ENCODE measurements at places on chromosomes 3 and 15.

DNA sequence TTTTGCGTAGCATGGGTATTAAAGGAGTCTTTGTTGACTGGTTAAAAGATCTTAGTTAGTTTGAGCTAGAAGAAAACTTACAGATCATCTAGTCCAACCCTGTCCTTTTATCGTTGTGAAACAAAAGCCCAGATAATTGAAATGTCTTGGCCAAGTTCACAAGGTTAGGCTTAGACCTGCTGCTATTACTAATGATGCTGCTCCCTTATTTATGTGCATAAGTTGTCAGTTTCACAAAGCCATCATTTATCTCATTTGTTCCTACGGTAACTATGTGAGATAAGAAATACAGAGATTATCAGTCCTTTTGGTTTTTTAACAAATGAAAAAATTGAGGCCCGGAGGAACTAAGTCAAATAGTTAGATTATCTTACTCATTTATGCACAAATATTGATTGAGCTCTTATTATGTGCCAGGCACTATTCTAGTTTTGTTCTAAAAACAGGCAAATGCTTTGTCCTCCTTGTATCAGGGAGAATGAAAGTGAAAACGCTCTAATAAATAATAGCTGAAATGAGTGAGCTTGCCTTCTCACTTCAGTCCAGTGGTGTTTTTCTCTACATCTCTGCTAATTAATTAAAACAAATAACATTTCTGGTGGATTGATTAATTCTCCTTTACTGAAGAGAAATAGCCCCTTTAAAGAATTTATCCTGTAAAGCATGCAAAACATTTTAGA is 49.1 kb upstream of the TPRG1 start:
- DNase-seq: no peak

GRCh38 chr15:30924353-30924752 is 20.6 kb downstream of the FAN1 start:
- no peak for DNase-seq

GRCh38 chr3:167473863-167474262 is at the start of gene SERPINI2:
TSS of gene SERPINI2 (minus strand) at chr3:167474042. CDS start at chr3:167471834, 2,208 bp downstream.
- no peak for DNase-seq

DNA sequence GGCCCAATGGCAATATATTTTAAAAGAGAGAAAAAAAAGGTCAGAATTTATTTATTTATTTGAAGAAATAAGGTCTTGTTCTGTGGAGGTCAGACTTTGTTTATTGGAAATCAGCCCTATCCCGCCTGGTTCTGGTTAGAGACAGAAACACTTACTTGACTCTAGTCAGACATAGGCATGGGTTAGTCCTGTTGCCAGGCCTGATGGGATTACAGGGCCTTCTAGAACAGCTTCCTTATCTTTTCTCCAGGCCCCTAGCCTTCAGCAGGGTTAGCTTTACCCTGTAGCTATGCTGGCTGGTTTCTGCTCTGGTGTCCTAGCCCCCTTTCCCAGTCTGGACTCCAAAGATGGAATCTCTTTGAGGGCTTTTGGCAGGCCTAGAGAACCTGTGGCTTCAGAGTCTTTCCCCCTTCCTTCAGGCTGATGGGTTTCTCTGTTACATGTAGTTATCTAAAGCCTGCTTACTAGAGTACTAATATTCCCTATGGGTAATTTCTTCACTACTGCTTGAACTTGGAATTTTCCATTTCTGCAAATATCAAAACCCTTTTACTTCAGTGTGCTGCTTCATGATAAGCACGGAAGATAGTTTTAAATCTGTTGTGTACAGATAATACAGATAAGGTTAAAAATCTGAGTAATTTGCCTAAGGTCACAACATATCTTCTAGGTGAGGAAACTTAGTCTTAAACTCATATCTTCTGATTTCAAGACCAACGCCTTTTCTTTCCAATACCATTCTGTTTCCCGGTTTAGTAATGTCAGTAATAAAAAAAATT is 10.6 kb downstream of the IREB2 start:
- DNase-seq: no peak

GRCh38 chr15:89740137-89740536 is 10.9 kb downstream of the MESP1 start:
- peak; percentile 56 for DNase-seq

GRCh38 chr3:195757438-195757770 is 36.6 kb downstream of the MUC20 start:
- DNase-seq: no peak

- DNase-seq: no peak
Observed at GRCh38 chr15:21260966-21261395, 179.3 kb downstream of the POTEB3 start.

DNA sequence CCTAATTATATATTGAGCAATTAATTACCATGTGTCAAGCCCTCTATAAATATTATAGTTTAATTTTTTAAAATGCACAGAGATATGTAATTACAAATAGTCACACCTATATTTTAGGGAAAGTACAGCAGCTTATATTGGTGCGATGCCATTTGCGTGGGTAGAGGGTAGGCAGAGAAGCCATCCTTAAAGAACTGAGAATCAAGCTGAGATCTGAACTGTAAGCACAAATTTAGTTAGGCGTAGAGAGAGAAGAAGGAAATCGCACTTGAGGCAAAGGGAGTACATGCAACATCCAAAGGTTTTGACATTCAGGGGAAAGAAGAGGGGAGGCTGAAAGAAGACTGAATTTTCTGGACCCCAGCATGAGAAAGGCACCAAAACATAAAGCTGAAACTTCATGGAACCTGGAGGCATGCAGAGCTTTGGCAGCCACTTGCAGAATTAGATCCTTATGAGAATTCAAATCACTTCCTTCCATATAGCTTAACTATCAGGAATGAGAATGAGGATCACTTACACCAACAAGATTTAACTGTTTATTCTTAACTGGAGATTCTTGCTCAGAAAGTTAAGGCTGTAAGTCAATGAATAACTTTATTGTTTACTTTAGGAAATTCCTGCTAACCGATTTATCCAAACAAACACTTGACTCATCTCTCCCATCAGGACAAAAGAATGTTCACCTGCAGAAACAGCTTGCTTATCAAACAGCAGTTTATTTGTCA is 114.3 kb downstream of the TGFBR2 start:
- no peak for DNase-seq

DNA sequence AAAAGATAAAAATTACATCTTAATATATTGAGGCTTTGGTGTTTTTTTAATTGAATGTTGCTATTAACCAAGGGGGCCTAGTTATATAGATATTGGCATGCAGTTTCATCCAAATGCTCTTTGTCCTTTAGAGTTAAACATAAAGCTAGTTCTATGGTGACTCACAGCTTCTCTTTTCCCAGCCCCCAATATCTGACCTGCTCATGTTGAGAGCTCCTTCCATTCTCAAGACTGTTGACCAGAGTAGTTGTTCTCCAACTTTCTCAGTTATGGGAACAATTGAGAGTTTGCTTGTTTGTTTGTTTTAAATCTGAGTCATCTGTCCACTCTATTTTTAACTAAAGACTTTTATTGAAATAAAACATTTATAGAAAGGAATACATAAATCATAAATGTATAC is 15.8 kb upstream of the RARB start:
- no peak for DNase-seq

DNA sequence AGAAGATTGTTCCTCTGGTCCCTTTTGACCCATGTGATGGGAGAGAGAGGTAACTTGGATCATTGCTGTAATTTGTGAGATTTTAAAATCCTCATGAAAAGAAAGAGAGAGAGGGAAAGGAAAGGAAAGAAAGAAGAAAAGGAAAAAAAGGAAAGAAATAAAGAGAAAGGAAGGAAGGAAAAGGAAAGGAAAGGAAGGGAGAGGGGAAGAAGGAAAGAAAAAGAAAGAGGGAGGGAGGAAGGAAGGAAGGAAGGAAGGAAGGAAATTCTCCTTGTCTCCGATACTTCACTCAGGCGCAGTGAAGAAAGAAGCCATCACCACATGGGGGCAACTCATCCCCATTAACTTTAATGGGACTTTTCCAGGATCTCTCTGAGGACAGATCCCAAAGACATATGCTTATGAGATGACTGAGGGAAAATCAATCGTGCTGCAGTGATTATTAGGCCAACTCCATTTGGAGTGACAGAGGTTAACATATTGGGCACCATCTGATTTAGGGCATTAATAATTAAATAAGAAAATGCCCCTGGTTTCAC is 123.0 kb downstream of the MEGF11 start:
- DNase-seq: no peak

GRCh38 chr3:28613511-28614106 is 265.0 kb upstream of the AZI2 start:
- no peak for DNase-seq

- DNase-seq: no peak
Observed at GRCh38 chr15:99197856-99198255, 51.5 kb downstream of the TTC23 start.

- no peak for DNase-seq
Observed at GRCh38 chr3:26312816-26313215, 309.8 kb upstream of the LRRC3B start.
